ENCODE measurements at places on chromosomes 5 and 9. TPM values are rescaled to one million over a fixed set of nuclear protein-coding genes. Genes with fewer than 3 reads are reported as not detected.
A peak's percentile ranks its signal among the peaks of the same experiment; 100 is the strongest.

TUSC1 gene
- total RNA-seq = 27.2 TPM

ADRB2 gene
- total RNA-seq = 0.93 TPM

DNA sequence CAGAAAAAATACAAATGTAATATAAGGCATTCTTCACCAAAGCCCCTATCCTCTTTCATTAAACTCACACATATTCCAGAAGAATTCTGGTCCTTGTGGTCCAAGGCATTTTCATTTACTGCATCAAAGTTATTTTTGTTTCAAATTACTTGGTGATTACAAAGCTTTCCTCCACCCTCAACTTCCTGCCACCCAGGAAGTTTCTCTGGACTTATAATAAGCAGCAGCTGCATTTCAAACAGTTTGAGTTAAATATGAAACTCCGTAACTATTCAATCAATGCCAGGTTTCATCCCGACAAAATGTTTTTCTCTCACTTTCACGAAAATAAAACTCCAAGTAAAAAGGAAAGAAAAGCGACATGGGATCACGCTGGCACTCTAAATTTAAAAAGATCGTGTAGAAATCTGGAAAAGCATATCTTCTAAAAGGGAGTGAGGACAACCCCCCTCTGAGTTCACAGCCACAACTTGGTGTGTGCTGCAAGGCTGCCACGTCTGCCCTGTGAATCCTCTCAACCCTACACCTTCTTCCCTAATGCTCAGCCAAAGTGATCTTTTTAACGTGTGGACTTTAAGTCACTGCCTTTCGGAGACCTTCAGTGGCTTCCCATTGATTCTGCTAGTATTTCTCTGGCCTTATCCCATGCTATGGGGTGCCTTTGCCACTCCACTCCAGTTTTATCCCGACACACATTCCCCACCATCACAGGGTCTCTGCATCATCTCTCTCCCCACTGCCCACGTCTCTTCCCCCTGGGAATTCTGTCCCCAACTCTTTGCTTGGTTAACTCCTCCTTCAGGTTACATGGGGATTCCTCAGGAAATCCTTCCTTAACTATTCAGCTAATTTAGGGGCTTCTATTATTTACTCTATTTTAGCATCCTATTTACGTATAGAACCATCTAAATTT lies 91.1 kb upstream of the CER1 start:
- no peaks in the 10 kb centered on the region for H3K27me3 ChIP-seq
- no peak overlapping the region for H3K27ac ChIP-seq
- DNase-seq = no peak
- H3K4me3 ChIP-seq = no peak overlapping the region
- H3K36me3 ChIP-seq = no peaks in the 10 kb centered on the region
- H3K4me1 ChIP-seq = no peaks in the 10 kb centered on the region

DNA sequence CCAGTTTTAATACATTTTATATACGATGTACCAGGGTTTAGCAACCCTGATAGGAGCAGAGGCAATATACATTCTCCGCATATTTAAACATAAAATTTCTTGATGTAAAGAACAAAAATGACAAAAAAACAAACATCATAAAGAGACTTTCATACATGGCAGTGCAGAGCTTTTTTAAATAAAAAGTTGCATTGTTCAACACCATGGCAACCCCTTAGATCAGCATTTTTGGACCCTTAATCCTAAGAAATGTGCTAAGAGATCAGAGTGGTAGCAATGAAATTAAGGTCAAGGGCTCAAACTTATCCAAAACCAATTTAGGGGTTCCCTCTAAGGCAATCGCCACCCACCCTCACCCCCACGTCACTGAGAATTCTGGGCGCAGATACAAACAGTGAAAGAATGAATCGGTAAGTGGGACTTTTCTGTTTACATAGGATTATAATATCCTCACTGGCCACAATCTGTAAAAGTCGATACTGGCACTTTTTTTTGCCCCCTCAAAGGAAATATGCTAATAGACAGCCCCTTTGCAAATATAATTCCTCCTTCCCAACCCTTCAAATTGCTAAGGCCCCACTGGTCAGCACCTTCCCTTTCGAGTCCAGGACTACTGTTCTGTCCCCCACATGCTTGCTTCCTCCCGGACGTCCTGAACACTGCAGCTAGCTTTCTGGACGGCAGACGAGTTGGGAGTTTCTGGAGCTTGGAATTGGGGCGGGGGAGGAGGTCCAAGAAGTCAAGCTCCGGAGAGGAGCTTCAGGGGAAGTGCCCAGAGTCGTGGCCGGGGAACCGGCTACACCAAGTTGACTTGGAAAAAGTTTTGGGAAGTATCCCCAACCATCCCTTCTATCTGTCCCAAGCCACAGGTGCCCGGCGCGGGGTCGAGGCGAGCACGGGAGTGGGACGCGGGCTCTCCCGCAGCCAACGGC lies 2.2 kb downstream of the GAS1 start:
- DNase-seq = peak; percentile 48
- H3K36me3 ChIP-seq = no peaks in the 10 kb centered on the region
- H3K27me3 ChIP-seq = no peaks in the 10 kb centered on the region

GRCh38 chr5:31023105-31023504 lies 170.4 kb upstream of the CDH6 start:
- H3K27ac ChIP-seq = no peak overlapping the region
- H3K4me1 ChIP-seq = no peaks in the 10 kb centered on the region
- DNase-seq = no peak
- no peak overlapping the region for H3K4me3 ChIP-seq
- no peaks in the 10 kb centered on the region for H3K36me3 ChIP-seq

ANKRD34B gene
- 0.12 TPM for total RNA-seq

DNA sequence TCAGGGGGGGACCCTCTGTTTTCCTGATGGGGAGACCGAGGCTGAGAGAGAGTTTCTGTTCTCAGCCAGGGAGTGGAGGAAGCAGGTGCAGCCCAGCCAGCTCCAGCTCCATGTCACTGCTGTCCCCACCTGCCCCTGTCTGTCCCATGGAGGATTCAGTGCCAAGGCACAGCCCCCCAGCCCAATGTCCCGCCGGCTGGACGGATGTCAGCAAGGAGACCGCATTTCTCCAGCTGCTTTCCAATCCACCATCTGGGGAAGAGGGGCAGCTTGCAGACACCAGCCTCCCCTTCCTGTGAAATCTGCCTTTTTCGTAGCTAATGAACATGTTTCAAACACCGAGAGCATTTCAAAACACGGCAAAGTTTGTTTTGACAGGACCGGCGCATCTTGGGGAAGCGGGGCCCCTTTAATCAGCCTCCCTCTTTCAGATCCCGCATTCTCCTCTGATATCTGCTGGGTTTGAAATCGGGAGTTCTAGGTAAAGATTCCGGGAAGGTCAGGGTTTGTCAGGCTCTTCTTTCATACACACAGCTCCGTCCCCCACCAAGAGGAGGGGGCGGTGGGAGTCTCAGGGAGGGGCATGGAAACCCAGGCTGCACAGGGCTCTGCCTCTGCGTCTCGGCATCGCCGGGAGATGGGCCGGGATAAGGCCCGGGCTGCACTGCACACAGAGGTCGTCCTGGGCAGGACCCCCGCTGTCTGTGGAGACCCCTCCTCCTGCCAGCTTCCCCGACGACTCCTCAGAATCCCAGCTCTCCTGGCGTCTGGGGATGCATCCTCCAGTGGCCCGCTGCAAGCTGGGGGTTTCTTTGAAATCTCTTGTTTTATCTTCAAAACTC lies 74.8 kb downstream of the NEK6 start:
- no peaks in the 10 kb centered on the region for H3K36me3 ChIP-seq
- no peaks in the 10 kb centered on the region for H3K27me3 ChIP-seq
- no peaks in the 10 kb centered on the region for H3K4me1 ChIP-seq
- no peak overlapping the region for H3K4me3 ChIP-seq

- no peak within 1 kb of the TSS for H3K27ac ChIP-seq
- H3K36me3 ChIP-seq = no peaks in the 10 kb centered on the region
Observed at GRCh38 chr5:141484641-141485311, at the start of gene PCDHGC4. Gene PCDHGC4, plus strand, starts transcription at chr5:141485030. Its CDS starts 144 bp downstream, at chr5:141485174.

RASGRF2 gene
- 7.8 TPM for total RNA-seq

GRCh38 chr5:42285230-42285629 lies 138.0 kb upstream of the GHR start:
- DNase-seq = no peak
- no peaks in the 10 kb centered on the region for H3K4me1 ChIP-seq
- no peaks in the 10 kb centered on the region for H3K27me3 ChIP-seq
- no peak overlapping the region for H3K4me3 ChIP-seq
- no peaks in the 10 kb centered on the region for H3K36me3 ChIP-seq
- no peak overlapping the region for H3K27ac ChIP-seq

GRCh38 chr5:38994324-38994927 lies 79.8 kb downstream of the RICTOR start:
- no peak for DNase-seq
- no peaks in the 10 kb centered on the region for H3K4me1 ChIP-seq
- no peak overlapping the region for H3K27ac ChIP-seq
- no peaks in the 10 kb centered on the region for H3K36me3 ChIP-seq
- no peaks in the 10 kb centered on the region for H3K27me3 ChIP-seq

TLX3 gene
- total RNA-seq = not detected

DNA sequence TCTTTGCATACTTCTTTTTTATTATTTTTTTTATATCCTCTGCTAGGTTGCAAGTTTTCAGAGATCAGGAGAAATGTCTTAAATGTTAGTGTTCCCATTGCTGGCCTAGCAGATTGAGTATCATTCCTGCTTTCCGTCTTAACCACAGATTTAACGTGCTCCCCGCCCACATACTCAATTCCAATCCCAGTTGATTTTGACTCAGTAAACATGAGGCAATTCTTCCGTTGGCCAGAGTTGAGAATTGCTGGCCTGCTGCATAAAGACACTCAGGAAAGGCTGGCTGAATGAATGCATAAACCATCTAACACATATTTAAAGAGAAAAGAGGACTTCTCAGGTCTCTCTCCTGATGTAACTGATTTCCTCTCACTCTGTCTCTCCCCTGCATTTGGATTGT lies 46.8 kb upstream of the PLPP6 start:
- H3K27me3 ChIP-seq = no peaks in the 10 kb centered on the region
- H3K36me3 ChIP-seq = no peaks in the 10 kb centered on the region
- no peaks in the 10 kb centered on the region for H3K4me1 ChIP-seq
- H3K27ac ChIP-seq = no peak overlapping the region
- H3K4me3 ChIP-seq = no peak overlapping the region

HNRNPK gene
- total RNA-seq = 508 TPM

GRCh38 chr5:180107005-180107404 lies 35.4 kb upstream of the RNF130 start:
- no peaks in the 10 kb centered on the region for H3K27me3 ChIP-seq
- no peaks in the 10 kb centered on the region for H3K4me1 ChIP-seq
- H3K27ac ChIP-seq = no peak overlapping the region
- H3K4me3 ChIP-seq = no peak overlapping the region
- no peaks in the 10 kb centered on the region for H3K36me3 ChIP-seq

DNA sequence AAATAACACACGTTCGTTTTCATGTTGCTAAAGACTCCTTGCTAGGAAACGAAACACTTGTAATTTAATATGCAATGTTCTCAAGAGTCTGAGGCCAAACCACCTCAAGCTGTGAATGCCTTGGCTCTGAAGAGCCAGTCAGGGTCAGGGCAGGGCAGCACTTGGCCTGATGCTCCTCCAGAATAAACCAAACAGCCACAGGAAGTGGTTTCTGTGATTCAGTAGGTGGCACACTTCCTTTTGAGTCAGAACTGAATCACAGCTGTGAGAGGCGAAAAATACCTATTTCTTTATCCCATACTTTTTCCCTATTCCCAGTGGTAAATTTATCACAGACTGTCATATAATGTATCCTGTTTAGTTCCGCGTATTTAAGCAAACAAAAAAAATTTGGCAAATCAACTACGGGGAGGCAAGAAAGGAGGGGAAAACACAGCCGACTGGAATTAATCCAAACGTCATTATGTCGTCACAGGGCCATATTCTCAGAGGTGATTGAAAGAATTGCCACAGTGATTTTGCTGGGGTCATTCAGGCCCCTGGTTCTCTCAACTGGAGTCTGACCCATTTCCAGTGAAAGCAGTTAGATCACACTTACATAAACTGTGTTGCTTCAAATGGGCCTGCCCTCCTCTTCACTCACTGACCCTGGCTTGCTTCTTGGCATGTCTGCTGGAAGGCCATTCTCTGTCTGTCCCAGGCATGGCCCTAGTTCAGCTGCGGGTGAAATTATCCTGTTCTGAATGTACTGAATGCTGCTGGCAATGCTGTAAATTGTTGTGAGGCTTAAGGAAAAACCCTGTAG lies 71.2 kb downstream of the ARRDC3 start:
- H3K27ac ChIP-seq = peak overlapping the region; percentile 37
- no peaks in the 10 kb centered on the region for H3K27me3 ChIP-seq
- no peaks in the 10 kb centered on the region for H3K36me3 ChIP-seq
- no peak overlapping the region for H3K4me3 ChIP-seq

GRCh38 chr5:56070851-56071465 lies 76.2 kb upstream of the IL6ST start:
- no peak overlapping the region for H3K27ac ChIP-seq
- no peaks in the 10 kb centered on the region for H3K27me3 ChIP-seq
- no peak for DNase-seq
- no peak overlapping the region for H3K4me3 ChIP-seq
- no peaks in the 10 kb centered on the region for H3K36me3 ChIP-seq

SIT1 gene
- 0.43 TPM for total RNA-seq

CCIN gene
- total RNA-seq = 84.8 TPM

DNA sequence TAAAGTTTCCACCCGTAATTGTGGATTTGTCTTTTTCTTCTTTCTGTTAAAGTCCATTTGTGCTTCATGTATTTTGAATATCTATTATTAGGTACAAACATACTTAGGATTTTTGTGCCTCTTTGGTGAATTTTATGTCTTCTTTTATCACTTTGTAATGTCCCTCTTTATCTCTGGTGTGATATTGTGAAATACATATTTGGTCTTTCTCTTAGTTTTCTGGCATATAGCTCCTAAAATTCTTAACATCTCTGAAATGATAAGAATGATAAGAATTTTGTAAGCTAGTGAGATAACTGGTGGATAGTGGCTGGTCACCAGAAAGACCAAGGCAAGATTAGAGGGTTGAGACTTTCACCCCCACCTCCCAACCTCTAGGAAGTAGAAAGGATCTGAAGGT lies 111.1 kb downstream of the KCTD16 start:
- H3K27ac ChIP-seq = no peak overlapping the region
- no peak for DNase-seq

- H3K4me3 ChIP-seq = no peak overlapping the region
- H3K36me3 ChIP-seq = no peaks in the 10 kb centered on the region
- no peak for DNase-seq
- H3K27ac ChIP-seq = no peak overlapping the region
- no peaks in the 10 kb centered on the region for H3K4me1 ChIP-seq
Observed at GRCh38 chr5:101159006-101159405, 255.9 kb upstream of the ST8SIA4 start.

- H3K4me3 ChIP-seq = no peak overlapping the region
- H3K4me1 ChIP-seq = no peaks in the 10 kb centered on the region
- no peak for DNase-seq
- no peaks in the 10 kb centered on the region for H3K36me3 ChIP-seq
- H3K27me3 ChIP-seq = no peaks in the 10 kb centered on the region
Observed at GRCh38 chr5:147567917-147568598, 58.2 kb upstream of the DPYSL3 start.

GRCh38 chr9:138049779-138050471 lies 172.3 kb downstream of the CACNA1B start:
- no peak overlapping the region for H3K27ac ChIP-seq
- no peaks in the 10 kb centered on the region for H3K27me3 ChIP-seq
- no peaks in the 10 kb centered on the region for H3K36me3 ChIP-seq
- H3K4me3 ChIP-seq = no peak overlapping the region
- H3K4me1 ChIP-seq = no peaks in the 10 kb centered on the region
- peak; percentile 6 for DNase-seq

PDE6A gene
- total RNA-seq = 3.2 TPM

GRCh38 chr9:110058304-110058953 lies 149.5 kb downstream of the C9orf152 start:
- H3K27ac ChIP-seq = no peak overlapping the region
- H3K4me1 ChIP-seq = no peaks in the 10 kb centered on the region
- DNase-seq = peak; percentile 54
- no peak overlapping the region for H3K4me3 ChIP-seq
- no peaks in the 10 kb centered on the region for H3K36me3 ChIP-seq
